ENCODE measurements at places on chromosomes 2 and 18.
A peak's percentile ranks its signal among the peaks of the same experiment; 100 is the strongest.

DNA sequence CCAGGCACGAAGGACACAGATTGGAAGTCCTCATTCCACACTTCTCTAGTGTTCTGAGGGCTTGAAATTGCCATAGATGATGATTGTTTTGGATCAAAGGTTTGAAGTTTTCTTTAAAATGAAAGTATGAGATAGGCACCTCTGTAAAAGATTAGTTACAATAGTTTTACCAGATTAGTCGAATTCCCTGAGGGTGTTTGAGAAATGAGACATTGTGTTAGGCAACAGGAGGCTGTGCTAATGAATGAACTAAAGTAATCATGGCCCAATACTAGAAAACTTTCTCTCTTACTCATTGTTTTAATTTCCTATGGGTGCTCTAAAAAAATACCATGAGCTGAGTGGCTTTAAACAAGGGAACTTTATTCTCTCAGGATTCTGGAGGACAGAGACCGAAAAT lies 421.7 kb downstream of the RNF144A start:
- no peak for DNase-seq

DNA sequence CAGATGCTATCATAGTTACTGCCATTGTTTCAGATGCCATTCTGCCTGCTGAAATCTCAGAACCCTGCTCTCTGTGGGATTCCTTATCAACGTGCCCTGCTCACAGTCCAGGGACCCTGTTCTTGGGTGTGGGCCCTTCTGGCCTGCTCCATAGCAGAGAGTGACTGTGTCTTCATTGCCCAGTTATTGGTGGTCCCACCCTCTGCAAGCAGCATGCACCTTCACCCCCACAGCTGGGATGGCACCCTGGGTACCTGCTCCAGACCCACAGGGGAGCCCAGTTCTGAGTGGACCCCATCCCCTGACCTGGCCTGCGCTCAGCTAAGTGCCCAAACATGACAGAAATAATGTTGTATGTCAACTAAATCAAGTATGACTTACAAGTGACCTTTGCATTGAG lies 36.6 kb downstream of the SMIM21 start:
- no peak for DNase-seq

DNA sequence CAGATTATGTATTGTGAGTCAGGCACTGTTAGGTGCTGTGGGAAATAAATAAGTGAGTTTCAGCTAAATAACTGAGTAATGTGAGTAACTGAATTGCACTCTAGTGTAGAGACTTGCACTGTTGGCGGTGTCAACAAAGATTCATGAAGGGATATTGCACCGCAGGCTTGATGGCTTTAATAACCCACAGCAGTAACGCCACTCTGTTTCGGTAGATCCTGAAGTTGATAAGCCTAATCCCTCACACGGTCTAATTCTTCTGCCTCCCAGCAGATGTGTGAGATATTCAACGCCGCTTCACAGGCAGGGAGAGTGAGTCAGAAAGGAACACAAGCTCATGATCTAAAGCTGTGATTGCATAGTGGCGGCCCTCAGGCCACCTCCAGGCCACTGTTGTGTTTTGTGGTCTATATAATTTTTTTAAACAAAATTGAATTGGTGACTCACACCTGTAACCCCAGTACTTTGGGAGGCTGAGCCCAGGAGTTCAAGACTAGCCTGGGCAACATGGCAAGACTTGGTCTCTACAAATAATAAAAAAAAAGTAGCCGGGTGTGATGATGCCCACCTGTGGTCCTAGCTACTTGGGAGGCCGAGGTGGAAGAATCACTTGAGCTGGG lies 94.3 kb downstream of the LIPG start:
- DNase-seq = no peak

- no peak for DNase-seq
Measured at GRCh38 chr2:73776869-73777519, 2.9 kb downstream of the DUSP11 start.

DNA sequence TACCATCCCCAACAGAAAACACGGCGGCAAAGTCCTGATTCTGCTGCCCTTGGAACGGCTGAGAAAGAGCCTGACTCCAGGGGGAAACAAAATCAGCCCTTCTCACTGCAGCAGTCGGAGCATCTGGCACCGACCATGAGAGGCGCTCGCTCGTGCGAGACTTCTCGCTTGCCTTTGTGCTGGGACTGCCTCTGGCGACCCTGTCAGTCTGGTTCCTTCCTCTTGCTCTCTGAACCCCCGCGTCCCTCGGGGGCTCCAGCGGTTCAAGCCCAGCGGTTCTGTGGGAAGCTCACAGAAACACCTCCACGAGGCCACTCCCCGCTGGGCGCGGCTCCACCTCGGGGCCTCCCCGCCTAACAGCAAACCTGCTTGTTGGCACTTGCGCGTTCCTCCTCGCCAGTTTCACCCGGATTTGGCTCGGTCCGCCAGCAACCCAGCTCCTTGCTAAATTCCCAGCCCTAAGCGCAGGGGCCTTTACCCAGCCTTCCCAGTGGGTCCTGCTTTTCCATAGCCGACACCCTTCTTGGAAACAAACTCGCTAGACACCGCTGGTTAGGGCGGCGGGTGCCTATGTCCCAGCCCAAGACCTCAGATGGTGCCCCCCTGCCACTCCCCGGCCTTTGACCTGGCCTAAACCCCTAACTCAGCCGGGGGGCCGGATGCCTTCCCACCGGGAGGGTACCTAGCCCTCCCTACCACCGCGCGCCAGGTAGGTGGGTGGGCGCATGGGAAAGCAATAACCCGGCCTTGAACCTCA lies 2.2 kb downstream of the RND3 start:
- no peak for DNase-seq

DNA sequence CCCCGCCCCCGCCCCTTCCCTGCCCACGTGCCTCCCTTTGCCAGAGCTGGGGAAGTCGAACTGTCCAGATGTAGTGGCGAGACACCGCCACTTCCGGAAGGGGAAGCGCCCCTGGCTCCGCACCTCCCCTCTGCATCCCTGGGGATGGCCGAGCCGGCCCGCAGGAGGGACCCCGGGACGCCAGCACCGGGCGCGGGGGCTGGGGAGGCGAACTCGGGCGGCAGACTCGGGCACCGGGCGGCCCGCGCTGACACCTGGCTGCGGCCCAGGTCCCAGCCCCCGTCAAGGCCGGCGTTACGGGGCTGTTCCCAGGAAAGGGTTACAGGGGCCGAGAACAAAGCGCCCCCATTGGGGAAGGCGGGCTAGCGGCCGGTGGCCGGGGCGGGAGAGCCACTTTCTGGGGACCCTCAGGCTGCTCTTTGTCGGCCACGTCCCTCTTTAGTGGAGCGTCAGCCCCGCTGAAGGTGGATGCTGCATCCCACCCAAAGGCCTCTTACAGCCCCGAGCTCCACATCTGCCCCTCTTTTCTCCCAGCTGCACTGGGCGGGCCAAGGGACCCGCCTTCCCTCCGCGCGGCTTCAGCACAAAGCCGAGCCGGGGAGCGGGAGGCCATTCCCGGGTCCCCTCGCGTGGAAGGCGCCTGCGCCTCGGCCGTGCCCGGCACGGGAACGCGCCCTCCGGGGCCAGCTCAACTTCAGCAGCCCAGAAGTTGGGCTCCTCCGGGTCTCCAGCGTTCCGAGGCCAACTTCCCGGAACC lies 1.3 kb downstream of the SDC1 start:
- DNase-seq = no peak

- no peak for DNase-seq
Measured at GRCh38 chr2:127098711-127099110, 8.2 kb downstream of the BIN1 start.

DNA sequence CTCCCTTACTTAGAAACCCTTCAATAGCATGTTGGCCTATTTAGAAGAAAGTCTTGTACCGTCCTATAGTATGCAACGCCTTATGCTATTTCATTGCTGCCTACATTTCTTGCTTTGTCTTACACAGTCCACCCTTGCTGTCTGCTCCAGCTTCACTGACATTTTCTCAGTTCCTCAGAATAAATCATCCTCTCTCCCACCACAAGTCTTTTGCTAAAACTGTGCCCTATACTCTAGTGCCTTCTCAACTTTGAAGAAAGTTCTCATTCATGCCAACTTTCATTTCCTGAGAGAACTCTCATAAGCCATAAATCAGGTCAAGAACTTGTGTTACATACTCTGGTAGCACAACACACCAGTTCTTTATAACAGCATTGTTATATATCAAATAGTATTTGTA lies 54.3 kb upstream of the COL3A1 start:
- DNase-seq = no peak

GRCh38 chr2:101729521-101730190 lies 32.1 kb downstream of the MAP4K4 start:
- peak; percentile 15 for DNase-seq

- no peak for DNase-seq
Measured at GRCh38 chr18:48360376-48361021, 48.7 kb downstream of the ZBTB7C start.

- no peak for DNase-seq
Measured at GRCh38 chr2:96098900-96099590, 17.3 kb downstream of the ADRA2B start.

DNA sequence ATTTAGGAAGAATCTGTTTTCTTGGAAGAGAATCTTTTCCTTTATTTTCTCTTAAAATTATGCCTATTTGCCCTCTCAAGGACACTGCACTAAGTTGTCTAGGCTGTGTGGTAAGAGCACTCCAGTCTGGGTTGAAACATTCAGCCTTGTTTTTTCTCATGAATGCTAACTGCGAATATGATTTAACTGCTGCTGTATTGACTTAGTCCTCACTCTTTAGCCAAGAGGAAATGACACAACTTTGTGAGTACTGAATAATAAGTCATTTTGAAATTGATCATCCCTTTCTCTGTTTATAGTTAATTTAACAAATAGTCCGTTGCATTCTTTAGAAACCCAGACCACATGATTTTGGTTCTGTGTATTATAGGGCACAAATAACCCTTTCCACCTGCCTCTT lies 4.5 kb upstream of the RND3 start:
- no peak for DNase-seq

GRCh38 chr2:68171146-68171545 lies 13.5 kb downstream of the PNO1 start:
- no peak for DNase-seq

DNA sequence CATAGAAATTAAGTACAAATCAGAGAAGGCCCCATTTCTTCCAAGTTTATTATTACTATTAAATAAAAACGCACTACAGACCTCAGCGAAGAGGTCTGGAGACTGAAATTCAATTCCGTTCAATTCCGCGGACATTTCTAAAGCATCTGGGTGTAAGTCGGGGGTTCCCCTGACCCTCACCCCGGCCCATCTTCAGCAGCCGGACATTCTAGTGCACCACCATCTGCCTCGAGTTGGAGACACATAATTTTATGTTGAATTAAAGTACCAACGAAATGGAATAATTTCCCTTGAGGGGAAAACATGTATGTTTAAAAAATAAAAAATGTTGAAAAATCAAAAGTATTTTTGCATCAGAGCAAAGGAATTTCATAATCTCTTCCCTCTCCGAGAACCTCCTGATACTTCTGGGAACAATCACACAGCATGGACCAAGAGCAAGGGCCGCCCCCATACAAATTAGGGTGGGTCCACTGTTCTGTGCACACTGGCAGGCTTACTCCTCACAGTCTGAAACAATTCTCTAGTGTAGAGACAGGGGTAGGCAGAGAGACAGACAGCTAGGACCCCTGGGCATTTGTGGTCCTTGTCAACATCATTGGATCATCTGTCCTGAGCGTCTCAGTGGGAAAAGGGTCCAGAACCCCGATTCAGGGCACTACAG lies 29.3 kb downstream of the MBP start:
- DNase-seq = no peak

DNA sequence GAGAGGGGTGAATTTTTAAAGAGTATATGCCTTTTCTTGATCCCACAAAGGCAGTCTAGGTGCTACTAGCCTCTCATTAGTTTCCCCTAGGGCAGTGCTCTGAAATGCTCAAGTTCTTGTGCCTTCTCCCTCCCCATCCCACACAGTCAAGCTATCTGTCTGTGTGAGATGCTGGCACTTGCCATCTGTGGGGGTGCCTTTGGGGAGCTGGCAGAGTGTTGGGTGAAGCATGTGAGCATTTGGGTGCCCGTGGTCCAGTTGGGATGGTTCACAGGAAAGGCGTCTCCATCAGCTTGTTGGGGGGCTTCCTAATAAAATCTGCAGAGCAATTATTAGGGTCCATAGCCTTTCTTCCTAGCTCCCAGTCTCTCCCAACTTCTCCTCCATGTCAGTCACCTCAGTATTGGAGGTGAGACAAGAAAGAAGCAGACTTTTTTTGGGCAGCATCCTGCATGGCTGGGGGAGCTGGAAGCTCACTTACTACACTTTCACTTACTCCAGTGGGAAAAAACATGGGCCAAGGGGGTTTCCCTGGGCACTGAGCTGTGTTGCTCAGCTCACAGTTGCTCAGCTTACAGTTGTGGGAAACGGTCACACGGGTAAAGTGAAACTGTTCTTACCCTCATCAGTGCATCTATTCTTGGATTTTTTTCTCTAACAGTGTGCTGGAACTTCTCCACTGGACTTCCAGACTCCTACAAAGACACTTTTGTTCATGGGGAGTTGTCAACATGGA lies 29.3 kb downstream of the COLEC11 start:
- no peak for DNase-seq

DNA sequence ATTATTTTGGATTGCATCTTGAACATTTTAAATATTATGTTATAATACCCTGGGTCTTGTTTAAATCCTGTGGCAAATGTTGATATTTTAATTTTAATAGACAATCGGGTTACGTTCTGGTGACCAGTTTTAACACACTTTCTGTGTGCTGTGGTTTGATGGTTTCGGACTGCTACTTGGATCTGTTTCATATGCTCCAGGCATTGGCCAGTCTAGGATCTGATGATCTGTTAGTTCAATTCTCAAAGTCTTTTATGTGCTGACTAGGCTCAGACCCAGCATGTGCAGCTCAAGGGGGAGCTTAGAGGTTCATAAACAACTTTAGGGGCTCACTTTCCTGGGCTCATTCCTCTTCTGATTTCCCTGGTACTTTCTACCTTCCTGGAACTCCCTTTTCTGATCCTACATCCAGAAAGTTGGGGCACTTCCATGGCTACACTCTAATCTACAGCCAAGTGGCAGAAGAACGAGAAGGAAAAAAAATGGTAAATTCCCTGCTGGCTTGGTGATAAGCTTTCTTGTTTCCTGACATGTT lies 5.0 kb upstream of the ZBTB14 start:
- no peak for DNase-seq

DNA sequence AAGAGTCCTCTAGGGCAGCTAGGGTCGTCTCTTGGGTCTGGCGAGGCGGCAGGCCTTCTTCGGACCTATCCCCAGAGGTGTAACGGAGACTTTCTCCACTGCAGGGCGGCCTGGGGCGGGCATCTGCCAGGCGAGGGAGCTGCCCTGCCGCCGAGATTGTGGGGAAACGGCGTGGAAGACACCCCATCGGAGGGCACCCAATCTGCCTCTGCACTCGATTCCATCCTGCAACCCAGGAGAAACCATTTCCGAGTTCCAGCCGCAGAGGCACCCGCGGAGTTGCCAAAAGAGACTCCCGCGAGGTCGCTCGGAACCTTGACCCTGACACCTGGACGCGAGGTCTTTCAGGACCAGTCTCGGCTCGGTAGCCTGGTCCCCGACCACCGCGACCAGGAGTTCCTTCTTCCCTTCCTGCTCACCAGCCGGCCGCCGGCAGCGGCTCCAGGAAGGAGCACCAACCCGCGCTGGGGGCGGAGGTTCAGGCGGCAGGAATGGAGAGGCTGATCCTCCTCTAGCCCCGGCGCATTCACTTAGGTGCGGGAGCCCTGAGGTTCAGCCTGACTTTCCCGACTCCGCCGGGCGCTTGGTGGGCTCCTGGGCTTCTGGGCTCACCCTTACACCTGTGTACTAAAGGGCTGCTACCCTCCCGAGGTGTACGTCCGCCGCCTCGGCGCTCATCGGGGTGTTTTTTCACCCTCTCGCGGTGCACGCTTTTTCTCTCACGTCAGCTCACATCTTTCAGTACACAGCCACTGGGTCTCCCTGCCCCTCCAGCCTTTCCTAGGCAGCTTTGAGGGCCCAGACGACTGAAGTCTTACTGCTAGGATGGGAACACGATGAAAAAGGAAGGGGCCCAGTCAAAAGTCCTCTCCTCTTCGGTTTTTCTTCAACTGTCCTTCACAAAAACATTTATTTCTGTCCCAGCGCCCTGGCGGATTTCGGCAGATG lies 8.1 kb downstream of the SIX2 start:
- no peak for DNase-seq
